Hippocampal formation (tissue), 2 donors: ENCODE measurements at places on chromosomes 11 and 22.

- no peak for DNase-seq
These were observed 588.9 kb downstream of the ETS1 start for GRCh38 chr11:127998421-127998820.

- no peak for DNase-seq
These were observed 41.2 kb downstream of the SYT9 start for GRCh38 chr11:7292922-7293321.

GRCh38 chr11:13169709-13170108 lies 107.9 kb upstream of the BMAL1 start:
- DNase-seq, result no peak

DNA sequence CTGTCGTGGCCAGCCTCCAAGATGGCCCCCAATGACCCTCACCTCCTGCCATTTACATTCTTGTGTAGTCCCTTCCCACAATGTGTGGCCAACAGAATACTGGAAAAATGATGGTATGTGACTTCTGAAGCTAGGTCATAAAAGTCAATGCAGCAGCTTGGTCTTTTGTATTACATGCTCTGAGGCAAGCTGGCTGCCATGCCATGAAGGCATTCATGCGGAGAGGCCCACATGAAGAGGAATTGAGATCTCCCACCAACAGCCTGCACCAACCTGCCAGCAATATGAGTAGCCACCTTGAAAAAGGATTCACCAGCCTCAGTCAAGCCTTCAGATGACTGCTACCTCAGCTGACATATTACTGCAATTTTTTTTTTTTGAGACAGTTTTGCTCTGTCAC lies 4.6 kb downstream of the MRTFA start:
- no peak for DNase-seq

DNA sequence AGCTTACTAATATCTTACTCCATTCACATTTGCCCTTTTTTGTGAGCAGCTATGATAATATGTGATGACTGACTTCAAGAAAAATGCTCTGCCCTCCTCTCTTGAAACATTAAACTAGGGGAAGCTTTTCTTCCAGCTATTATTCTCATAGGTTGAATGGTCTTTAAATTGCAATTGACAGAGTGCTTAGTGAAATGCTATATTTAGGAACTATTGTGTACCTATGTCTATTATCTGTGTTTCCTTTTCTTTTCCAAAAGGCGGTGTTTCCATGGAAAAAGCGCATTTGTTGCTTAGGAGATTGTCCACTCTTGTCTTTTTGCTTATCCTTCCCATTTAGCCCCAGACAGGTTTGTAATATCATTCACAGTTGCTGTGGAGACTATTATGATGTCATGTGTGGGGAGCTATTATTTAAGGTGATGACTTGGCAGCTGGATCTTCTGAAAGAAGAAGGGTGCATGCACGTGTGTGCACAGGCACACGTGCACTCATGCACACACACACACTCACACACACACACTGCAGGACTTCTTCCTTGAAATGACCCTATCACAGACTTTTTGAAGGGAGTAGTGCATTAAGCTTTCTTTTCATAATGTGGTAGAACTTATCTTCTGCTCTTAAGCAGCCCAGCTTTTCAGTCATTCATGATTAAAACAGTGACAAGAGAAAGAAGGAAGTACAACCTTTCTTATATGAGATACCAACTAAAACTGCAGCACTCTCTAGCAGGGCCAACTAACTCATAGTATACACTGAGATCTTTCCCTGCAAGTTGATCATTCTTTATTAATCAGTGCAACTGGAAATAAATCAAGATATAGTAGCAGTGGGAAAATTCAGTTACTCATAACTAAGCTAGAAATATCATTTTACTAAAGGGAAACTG lies 340.8 kb upstream of the MTNR1B start:
- no peak for DNase-seq

GRCh38 chr22:46148816-46149511 lies 1.4 kb upstream of the PPARA start:
- DNase-seq, result peak; percentile 57

GRCh38 chr11:68686486-68686885 lies 2.1 kb downstream of the GAL start:
- DNase-seq, result no peak

- no peak for DNase-seq
These were observed 7.6 kb upstream of the RBFOX2 start for GRCh38 chr22:36036167-36036624.

DNA sequence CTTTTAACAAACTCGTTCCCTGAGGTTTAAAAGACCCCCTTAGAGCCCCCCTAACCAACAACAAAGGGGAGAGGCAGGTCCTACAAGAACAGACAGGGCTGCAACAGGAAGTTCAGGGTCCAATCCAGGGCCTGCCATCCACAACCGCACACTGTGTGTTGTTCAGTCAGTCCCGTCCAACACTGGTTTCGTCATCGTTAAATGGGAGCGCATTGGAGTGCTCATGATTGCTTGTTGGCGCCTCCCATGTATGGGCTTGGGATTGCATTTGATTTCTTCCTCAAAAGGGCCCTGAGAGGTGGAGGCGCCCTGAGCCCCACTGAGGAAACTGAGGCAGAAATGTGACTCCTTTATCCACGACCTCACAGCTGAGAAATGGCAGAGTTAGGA lies 174.1 kb downstream of the MN1 start:
- no peak for DNase-seq

- no peak for DNase-seq
These were observed 620 bp upstream of the TUBGCP6 start for GRCh38 chr22:50245214-50246072.

- no peak for DNase-seq
These were observed 60.9 kb upstream of the USP47 start for GRCh38 chr11:11780858-11781257.

DNA sequence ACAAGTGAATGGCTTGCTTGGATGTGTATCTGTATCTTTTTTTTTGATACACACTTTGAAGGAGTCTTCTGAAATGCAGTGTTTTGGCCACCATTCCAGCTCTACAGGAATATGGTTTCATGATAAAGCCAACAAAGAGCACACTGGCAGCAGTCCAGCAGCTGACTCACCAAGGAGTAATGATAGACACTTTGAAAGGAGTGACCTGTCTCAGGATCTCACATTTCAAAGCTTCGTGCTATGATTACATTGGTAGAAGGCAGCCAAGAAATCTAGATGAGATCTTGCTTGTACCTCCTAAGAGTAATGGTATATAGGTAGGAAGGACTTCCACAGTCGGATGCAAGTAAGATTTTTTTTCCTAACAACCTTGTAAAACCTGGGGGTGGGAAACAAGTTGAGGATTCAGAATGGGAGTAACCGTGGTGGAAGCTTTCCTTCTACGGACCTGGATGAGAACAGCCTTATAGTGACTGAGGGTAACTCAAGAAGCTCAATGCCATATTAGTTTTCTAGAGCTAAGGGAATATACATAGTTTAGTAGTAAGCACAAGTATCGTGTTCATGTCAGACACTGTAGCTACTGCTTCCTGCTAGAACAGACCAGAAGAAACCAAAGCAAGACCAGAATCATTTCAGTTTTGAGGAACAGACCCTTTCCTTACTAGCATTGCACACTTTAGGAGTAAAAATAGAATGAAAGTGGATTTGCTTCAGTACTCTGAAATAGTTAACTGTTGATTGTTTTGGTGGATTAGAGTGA lies 25.0 kb downstream of the MTMR3 start:
- no peak for DNase-seq

DNA sequence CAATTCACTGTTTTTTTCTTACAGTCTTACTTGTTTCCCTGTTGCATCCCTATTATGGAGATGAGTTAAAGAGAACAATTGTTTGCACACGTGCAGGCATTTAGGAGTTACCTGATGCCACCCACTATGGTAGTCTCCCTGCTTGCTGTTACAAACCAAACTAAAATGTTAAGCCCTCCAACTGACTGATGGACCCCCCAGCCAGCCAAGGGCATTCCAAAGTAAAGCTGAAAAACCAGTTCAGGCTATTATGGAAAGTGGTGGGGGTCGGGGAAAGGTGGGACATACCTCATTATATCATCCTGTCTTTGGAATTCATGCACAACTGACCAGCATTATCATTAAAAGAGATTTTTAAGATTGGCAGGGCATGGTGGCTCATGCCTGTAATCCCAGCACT lies 47.0 kb upstream of the GNAZ start:
- no peak for DNase-seq

DNA sequence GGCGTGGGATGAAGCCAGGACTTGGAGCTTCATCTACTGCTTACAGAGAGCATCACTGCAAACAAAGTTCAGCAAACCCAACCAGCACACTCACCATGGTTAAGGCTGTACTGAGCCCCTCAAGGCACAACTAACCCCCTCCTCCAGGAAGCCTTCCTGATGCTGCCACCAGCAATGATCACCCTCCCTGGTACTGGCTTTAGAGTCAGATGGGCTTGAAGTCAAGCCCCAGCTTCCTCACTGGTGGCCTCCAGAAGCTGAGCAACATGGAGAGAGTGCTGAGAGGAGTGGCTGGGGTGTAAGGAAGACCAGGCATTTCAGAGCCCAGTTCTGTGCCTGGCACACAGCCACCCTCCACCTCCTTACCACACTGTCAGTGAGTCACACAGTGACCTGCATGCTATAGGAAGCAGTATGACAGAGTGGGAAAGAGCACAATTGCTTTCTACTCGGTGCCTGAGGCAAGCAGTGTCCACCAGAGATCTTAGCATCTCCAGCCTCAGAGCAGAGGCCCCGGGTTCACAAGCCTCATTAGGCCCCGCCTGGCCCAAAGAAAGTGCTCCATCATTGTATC lies 24.7 kb upstream of the BAIAP2L2 start:
- DNase-seq, result no peak

DNA sequence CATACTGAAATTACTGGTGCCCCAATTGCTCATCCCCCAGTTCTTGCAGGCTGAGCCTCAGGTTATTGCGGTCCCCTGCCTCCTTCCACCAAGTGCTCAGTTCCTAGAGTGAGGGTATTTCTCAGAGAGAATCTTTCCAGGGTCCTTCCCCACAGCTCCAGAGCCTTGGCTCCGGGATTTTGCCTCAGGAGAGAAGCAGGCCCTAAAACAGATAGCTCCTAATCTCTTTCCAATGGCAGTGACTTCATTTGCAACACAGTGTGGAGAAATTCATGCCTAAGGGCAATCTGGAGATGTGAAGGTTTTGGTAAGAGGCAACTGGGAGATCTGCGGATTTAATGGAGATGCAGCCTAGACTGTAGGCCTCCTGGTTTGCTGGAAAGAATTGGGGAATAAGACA lies 2.9 kb downstream of the NF2 start:
- no peak for DNase-seq

- DNase-seq, result no peak
These were observed 14.3 kb downstream of the MYO7A start for GRCh38 chr11:77142091-77142975.

DNA sequence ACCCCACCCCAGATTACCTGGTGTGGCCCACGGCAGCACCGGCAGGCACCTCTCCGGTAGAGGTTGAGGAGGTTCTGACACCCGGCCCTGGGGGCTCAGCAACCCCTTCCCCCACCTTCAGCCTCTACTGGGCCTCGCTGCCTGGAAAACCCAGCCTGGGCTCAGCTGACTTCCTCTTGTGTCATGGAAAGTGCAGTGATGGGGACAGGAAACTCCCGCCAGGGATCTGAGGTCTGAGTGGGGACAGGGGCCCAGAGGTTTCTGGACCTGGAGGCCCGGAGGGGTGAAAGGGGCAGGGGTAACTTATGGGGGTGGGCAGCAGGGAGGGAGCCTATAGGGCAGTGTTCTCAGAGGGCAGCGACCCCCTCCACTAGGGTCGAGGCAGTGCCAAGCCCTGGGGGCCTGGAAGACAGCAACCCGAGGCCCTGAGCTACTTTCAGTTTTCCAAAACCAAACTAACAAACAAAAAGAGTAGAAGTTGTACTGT lies 10.0 kb upstream of the CD5 start:
- DNase-seq, result no peak

DNA sequence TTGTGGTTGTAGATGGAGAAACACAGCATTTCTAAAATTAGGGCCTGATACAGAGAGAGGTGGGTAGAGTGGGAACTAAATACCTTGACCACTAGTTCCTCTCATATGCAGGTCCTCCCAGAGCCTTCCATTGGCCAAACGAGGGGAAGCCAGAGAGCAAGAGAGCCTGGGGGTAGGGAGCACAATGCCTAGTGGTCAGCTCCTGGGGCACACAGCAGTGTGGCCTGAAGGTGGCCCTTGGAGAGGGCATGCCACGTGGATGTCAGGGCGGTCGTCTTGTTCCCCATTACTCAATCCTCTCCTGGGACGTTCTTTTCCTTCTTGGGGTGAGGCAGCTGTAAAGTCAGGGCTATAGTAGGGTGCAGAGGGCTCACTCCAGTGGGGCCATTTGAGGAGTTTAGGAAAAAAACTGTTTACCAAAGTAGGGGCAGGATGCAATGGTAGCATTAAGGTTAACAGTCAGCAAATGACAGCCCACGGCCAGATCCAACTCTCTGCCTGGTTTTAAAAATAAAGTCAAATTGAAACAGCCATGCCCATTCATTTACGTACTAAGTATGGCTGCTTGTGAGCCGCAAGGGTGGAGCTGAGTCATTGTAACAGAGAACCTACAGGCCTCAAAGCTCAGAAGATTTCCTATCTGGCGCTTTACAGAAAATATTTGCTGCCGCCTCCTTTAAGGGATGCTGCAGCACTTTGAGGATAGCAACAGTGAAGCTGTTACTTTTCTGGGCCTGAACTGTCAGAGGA lies 7.6 kb downstream of the MYO18B start:
- no peak for DNase-seq

DNA sequence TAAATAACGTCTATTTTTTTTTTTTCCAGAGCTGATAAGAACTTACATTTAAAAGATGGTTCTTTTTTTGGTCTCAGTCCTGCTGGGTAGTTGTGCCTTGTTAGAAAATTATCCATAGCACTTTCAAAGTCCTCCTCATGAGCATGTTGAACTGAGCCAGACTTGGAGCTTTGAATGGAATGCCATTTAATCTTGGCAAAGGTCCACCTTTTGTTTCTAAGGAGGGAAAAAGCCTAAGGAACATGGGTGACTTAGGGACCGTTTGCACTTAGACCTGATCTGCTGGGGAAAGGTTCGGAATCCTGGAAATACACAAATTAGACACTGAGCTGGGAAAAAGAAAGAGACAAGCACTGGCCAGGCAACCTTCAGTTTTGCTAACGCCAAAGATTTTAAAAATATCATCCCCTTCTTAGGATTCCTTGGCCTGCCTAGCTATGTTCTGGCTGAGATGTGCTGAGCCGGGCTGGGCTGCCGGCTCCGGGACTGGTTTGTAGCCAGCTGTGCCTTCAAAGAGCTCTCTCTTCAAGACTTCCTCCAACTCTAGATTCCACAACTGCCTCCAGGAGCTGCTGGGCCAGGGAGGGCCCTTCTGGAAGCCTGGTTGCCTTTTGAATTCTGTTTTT lies 67.4 kb downstream of the ENDOD1 start:
- DNase-seq, result no peak

DNA sequence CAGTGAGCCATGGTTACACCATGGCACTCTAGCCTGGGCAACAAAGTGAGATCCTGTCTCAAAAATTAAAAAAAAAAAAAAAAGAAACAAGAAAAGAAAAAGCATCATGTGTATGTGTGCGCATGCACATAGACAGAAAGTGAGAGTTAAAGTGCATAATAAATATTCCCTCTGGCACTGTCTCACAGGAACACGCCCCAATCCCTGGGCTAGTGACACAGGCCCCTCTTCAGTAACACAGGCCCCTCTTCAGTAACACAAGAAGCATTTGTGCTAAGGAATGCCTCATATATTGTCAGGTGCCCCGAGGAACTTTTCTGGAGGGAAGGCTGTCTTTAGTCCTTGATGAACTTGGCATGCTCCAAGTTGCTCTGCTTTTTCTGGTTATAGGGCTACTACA lies 57.5 kb downstream of the RPL27A start:
- DNase-seq, result no peak

GRCh38 chr11:114196997-114197703 lies 99.0 kb upstream of the NNMT start:
- no peak for DNase-seq

GRCh38 chr11:85620256-85620655 lies 6.9 kb downstream of the DLG2 start:
- no peak for DNase-seq

- no peak for DNase-seq
These were observed 310.5 kb downstream of the BRD1 start for GRCh38 chr22:49517211-49517610.
